GM20000 (cell line): ENCODE measurements at places on chromosomes 4 and X.

DNA sequence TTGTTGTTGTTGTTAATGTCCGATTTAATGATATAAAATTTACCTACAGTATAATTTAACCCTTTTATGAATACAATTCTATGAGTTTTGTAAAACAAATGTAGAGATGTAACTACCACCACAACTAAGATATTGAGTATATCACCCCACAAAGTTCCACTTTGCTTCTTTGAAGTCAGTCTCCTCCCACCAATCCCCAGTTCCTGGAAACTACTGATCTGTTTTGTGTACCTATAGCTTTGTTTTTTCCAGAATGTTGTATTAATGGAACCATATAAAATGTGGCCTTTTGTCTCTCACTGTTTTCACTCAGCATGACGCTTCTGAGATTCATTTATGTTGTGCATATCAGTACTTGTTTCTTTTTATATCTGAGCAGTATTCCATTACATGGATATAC lies 52.3 kb upstream of the FAM9C start:
- DNase-seq: no peak

GRCh38 chr4:3122081-3122563 lies 47.6 kb downstream of the HTT start:
- no peak for DNase-seq

- peak; percentile 33 for DNase-seq
These were observed 127.7 kb downstream of the SLC7A11 start for GRCh38 chr4:138114434-138114833.

- DNase-seq: no peak
These were observed 192.2 kb upstream of the TLL1 start for GRCh38 chr4:165680821-165681220.

- DNase-seq: no peak
These were observed 10.5 kb downstream of the TBCK start for GRCh38 chr4:106305435-106306055.

DNA sequence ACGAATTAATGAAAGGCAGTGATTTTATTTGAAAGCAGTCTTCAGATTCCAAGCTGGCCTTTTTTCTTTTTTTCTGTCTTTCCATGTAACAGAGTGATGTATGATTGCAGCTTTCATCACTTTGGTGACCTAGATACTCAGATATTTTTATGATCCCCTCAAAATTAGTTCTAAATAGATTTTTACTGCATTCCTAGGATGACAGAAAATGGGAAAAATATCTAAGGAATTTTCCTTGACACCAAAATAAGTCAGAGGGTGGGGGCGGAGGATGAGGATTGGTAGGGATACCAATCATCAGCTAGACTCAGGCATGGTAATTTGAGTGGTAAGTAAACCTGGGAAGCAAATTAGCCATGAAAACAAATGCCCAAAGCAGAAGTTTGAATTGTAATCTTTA lies 11.9 kb upstream of the HMGB2 start:
- no peak for DNase-seq

- no peak for DNase-seq
These were observed 18.3 kb upstream of the ACSL1 start for GRCh38 chr4:184843984-184844554.
